NCI-H2029 (cell line): ENCODE measurements at places on chromosomes 6 and 20.

- no peak for DNase-seq
These were observed 302.0 kb upstream of the STXBP5 start for GRCh38 chr6:146901940-146902816.

GRCh38 chr6:958488-958887 lies 265.5 kb upstream of the EXOC2 start:
- no peak for DNase-seq

DNA sequence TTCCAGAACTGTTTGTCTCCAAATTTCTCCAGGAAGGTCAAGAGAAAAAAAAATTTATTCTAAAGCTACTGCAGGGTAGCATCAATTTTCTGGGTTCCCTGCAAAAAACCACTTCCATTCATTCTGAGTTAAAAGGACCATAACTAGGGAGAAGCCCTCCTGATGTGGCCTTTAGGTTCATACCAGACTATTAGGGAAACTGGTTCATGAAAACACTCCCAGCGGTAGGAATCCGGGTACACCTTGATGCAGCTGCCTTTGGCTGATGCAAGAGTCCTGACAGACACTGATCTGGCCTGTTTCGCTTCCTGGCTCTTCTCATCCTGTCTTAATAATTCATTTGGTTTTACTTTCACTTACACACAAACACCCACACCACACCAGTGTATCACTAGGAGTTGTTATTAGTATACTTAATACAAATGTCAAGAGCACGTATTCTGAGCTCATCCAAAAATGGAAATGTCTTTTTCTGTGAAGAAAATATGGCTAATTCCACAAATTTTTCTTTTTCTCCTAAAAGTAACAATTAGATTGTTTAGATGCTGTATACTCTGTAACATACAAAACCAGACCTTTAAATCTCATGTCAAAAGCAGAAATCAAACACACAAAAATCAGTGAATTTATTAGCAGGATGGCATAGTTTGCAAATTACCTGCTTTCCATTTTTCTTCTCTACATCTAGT lies 38.4 kb upstream of the ARHGAP18 start:
- DNase-seq: no peak

DNA sequence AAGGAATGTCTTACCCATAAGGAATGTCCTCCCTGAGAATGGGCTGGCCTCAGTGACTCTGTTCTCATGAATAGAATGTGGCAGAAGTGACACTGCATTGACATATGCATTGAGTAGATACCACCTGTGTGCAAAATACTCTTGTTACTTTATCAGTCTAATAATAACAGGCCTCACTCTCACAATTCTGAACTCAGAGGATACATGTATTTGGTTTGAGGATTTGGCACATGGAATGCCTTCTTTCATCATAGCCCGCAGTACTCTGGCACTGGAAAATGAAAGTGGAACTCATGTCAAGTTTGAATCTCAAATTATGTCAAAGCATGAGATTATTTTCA lies 52.9 kb upstream of the PLCB4 start:
- DNase-seq: no peak

GRCh38 chr6:4864519-4864918 lies 88.3 kb downstream of the CDYL start:
- DNase-seq: no peak

GRCh38 chr6:6547110-6547879 lies 41.2 kb upstream of the LY86 start:
- DNase-seq: peak; percentile 88

- peak; percentile 15 for DNase-seq
These were observed 23.8 kb downstream of the PRSS35 start for GRCh38 chr6:83536034-83536646.
